ENCODE measurements at places on chromosomes 3 and 15.

GRCh38 chr3:18868911-18869689, 279.2 kb upstream of the KCNH8 start:
- no peak for DNase-seq

- DNase-seq = no peak
Observed at GRCh38 chr3:15657016-15657415, 55.5 kb downstream of the BTD start.

GRCh38 chr3:169781209-169781855, 8.1 kb downstream of the MYNN start:
- no peak for DNase-seq

DNA sequence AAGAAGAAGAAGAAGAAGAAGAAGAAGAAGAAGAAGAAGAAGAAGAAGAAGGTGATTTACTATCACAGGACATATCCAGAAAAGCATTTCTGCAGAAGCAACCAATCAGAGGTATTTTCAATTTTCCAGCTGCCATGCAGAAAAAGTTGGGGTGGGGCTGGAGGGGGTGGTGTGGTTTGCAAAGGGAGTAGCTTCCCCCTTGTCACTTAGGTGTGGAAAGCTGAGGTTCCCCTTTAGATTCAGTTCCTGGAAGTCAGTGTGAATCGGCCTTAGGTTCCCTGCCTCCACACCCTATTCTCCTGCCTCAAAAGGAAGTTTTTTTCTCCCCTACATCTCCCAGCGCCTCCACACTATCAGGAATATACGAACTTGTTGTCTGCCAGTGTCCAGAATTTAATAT, 276.7 kb upstream of the ARRDC4 start:
- no peak for DNase-seq

DNA sequence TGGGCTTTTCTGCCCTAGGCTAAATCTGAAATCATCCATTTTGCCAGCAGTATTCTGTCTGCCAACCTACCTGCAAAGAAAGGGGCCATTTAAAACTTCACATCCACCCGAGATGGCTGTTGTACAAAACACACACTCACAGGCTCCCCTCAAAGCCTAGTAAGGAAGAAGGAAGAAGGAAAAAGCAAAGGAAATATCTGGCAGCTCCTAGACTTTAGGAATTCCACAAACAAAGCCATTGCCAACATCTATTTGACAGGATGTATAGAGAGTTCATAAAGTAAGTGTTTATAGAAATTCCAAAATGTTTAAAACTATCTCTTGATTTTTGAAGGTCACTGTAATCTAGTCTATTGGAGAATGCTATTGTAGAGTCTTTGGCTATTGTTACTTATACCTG, 91.9 kb upstream of the THBS1 start:
- no peak for DNase-seq

DNA sequence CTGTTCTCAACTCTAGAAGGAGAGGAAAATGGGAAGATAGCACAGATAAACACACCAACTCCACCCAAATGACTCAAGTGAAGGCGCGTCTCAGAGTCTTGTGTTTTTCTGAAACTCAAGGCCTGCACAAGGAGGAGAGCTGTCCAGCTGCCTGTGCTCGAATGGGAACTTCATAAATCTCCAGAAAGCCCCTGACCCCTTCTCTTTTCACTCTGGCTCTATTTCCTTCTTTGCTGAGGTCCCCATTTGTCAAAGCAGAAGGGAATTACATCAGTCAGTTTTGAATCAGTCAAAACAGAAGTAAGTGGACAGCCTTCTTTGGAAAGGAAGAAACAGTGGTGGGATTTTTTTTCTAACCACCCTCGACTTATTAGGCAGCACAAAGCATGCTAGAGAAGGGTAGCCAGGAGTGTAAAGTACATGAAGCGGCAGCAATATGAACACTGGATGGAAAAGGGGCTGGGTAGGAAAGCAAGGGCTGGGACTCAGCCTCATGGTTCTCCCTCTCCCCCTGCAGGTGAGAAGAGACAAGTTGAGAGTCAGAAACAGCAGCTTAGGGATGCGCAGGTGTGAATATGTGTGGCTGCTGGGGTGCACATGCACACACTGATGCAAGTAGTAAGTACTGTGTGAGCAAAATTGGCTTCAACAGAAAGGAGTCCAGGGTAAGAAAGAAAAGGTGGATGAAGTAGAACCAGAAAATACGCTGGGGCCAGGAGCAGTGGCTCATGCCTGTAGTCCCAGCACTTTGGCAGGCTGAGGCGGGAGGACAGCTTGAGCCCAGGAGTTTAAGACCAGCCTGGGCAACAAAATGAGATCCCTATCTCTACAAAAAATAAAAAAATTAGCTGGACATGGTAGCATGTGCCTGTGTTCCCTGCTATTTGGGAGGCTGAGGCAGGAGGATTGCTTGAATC, 36.6 kb upstream of the MAGEF1 start:
- no peak for DNase-seq

GRCh38 chr3:19644405-19644804, 289.6 kb downstream of the EFHB start:
- DNase-seq = no peak

DNA sequence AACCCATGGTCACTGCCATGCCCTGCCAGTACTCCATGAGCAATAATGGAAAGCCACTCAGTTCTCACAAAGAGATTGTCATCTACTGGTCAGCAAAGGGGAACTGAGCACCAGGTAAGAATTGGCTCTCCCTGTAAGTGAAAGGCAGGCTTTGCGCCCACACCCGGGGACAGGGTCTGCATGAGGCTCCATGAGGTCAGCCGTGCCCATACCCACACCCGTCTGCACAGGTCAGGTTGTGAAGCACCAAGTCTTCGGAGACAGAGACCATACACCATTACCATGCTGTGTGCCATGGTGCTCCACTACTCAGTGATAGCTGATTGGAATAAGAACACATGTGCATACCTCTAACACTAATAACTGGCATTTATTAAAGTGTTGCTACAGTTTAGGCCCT, 322.9 kb downstream of the EPHB1 start:
- no peak for DNase-seq
